GM04503 (cell line): ENCODE measurements at places on chromosomes 11 and 22.

DNA sequence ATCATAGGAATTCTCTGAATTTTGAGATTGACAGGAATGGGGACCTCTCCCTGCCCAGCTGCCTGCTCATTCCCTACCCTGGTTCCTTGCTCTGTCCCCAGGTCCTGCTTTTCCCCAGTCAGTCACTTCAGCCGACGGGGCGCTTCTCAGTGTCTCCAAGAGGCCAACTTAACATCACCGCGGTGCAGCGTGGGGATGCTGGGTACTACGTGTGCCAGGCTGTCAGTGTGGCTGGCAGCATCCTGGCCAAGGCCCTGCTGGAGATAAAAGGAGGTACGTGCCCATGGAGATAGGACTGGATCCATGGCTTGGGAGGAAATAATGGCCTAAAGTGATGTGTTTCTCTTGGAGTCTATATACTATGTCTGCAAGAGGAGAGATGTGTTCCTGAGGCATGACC lies 7.0 kb downstream of the ROBO3 start:
- no peak for DNase-seq

DNA sequence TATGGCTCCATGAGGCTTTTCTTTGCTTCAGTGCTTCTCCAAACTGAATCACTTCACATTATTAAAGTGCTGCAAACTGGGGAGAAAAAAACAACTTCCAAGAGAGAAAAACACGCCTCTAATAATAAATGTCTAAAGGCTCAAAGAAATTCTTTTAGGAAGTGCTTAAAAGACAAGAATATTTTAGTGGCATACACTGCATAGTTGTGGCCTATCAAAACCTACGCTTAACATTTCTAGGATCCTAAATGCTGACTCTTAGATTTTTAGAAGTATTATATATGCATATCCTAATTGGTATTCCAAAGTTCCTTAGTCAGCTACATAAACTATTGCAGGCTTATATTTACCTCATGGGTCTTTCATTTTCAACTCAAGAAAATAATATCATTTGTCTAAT lies 879.0 kb upstream of the CCDC90B start:
- no peak for DNase-seq

GRCh38 chr22:43534916-43535315 lies 123.1 kb downstream of the MPPED1 start:
- no peak for DNase-seq

- no peak for DNase-seq
Measured at GRCh38 chr11:73203322-73203721, 14.8 kb upstream of the P2RY2 start.

DNA sequence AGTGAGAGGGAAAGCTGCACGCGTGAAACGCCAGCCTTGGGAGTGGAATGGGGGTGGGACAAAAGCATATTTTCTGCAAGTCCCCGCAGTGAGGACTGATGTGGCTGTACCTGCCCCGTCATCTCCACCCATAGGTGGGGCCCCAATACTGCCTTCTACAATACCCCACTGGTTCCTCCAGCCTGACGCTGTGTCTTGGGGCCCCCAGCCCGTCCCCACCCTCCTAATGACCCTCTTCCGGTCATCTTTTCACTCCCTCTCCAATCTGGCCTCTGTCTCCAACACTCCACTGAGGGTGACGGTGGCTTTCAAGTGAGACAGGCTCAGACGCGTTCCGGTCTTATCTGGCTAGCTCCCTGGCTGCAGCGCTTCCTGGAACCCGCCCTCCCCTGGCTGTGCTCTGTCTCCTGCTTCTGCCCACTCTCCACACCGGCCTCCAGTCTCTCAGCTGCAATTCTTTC lies 104.2 kb downstream of the MICAL3 start:
- no peak for DNase-seq

DNA sequence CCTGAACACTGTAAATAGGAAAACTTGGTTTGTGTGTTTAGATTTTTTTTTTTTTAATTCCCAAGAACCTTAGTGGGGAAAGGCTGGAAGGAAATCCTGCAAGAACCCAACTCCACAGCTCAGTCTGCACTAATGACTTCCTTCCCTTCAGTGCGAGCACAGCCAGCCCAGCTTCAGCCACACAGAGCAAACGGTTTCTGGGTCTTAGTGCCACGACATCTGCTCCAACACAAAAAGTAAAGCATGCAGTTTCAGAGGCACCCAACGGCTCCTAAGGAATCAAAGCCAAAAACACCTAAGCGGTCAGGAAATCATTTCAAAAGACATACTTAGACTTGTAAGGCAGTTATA lies 236.1 kb downstream of the TTC28 start:
- peak; percentile 46 for DNase-seq

- no peak for DNase-seq
Measured at GRCh38 chr11:132941024-132941646, 591.2 kb downstream of the OPCML start.

DNA sequence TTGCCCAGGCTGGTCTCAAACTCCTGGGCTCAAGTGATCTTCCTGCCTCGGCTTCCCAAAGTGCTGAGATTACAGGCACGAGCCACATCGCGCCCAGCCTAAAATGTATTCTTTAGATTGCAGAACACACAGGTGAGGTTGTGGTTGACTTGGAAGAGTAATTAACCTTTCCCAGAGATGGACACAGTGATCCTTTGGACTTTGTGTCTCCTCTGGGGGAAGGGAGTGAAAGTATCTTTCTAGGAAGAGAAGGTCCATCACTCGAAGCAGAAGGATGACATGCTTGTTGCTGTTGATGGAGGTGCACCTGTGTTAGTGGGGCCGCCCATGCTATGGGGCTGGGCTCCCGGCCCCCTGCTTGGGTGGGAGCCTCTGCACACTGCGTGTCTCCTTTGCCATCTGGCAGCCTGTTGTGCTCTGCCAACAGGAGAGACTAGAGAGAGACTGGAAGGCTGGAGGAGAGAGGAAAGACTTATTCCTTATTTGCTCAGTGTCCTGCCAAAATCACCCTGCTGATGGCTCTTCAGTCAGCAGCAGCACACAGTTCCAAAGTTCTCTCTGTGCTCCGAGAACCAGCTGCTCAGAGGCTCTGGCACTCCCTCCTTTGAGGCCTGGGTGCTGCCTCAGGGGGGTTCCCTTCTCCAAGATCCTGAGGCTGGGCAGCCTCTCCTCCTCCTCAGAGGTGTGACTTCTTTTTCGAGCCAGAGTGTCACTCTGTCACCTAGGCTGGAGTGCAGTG lies 33.1 kb upstream of the CYB5R3 start:
- DNase-seq, result no peak

GRCh38 chr11:19243143-19243542 lies 2.4 kb upstream of the E2F8 start:
- no peak for DNase-seq

GRCh38 chr22:39546889-39547586 lies 14.5 kb upstream of the RPS19BP1 start:
- DNase-seq, result no peak

DNA sequence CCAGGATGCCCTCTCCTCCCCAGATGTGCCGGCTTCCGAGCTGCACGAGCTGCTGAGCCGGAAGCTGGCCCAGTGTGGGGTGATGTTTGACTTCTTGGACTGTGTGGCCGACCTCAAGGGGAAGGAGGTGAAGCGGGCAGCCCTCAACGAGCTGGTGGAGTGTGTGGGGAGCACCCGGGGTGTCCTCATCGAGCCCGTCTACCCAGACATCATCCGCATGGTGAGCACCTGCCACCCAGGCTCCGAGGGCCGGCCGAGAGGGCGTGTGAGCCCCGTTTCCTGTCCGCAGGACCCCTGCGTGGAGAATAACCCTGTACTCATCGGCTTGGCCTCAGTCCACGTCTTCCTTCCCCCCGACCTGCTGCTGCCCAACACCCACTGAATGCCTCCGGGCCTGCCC lies 2.2 kb downstream of the PPP2R5B start:
- DNase-seq, result no peak
